Midbrain (tissue), 1 donor: ENCODE measurements at places on chromosomes 7 and 10.

GRCh38 chr7:101171442-101171837 is 6.1 kb upstream of the VGF start:
- no peak for DNase-seq

DNA sequence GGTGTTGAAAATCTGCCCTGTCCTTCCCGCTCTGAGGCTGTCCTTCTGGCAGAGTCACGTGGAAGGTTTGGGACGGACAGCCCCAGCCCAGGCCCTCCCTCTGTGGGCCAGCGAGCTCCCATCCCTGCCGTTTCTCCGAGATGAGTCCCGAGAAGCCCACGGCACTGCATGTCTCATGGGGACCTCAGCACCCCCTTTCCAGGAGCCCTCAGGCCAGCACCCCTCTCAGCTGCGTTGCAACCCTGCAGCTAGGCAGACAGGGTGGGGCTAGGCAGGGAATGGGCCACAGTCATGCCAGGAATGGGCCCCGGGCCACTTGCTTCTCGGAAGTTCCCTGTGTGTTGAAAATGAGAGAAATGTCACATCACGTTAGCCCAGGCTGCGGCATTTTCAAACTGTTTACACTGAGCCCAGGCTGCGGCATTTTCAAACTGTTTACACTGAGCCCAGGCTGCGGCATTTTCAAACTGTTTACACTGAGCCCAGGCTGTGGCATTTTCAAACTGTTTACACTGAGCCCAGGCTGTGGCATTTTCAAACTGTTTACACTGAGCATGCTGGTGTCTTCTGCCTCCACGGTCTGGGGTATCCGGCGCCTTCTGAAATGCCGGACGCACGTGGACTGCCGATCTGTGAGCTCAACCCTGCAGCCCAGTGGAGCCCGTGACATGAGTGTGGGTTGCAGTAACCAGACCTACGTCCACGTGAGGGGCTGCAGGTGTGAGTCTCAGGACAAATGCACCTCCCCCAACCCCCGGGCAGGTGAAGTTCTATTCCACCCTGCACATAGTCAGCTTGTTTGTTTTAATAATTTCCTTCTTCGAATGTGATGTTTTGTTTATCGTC is 42.6 kb downstream of the FAM20C start:
- DNase-seq, result no peak

DNA sequence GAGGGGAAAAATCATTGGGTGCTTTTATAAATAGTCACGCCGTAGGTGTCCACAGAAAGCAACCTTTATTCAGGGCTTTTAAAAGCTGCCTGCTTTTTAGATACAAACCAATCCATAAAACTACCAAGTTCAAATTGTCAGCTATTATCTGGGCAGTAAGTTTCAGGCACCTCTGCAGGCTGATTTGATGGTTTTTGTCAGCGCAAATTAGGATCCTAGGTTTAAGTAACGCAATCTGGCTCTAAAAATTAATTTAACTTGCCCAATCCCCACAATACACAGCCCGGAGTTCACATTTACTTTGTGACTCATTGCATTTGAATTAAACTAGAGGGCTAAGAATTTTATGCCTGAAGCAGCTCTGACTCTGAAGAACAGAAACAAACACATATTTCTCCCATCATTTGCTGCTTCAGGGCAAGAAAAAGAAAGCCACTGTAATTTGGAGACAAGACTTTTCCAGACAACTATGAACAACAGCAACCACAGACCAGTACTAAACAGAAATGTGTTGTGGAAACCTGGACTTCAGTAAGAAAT is 43.3 kb downstream of the NRP1 start:
- no peak for DNase-seq

DNA sequence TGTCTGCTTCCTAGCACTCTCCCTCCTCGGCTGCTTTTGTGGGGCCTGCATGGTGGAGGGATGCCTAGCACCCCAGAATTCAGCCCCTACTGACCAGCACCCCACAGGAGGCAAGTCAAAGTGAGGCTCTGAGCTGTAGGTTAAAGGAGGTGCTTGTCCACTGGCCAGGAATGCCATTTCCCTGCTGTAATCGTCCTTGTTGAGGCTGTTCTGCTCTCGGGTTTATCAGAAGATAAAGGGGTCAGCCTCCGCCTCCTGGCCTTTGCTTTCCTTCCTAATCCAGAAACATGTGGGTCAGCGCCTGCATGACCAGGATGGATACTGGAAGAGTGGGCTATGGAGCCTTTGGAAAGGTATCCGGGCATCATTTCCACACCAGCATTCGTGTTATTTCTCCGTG is 98.9 kb downstream of the MKI67 start:
- DNase-seq, result no peak

DNA sequence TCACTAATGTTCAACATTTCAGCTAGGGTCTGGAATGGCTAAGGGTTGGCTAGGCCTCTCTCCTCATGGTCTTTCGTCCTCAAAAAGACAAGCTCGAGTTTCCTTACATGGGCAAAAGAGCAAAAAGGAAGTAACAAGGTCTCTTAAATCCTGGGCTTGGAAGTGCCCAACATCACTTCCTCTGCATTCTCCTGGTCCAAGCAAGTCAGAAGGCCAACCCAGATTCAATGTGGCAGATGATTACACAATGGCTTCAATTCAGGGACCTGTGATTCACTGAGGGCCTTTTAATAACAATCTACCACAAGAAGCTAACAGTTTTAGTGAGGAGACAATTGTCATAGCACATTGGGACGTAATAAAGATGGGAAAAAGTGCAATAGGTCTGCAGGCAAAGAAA is 4.4 kb upstream of the NUP205 start:
- no peak for DNase-seq

DNA sequence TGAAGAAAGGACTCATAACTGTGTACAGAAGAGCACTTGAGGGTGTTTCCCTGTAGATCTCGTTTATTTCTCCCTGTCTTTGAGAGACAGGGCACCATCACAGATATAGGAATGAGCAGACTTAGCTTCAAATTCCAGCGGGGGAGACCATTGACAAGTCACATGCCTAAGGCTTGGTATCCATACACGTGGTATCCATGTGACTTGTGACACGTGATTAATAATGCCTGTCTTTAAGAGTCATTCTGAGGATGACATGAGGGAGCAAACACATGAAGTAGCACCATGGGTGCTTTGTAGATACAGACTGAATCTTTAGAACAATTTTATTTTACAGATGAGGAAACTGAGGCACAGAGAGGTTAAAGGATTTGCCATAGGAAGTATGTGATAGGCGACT is 292.3 kb downstream of the POU6F2 start:
- no peak for DNase-seq

DNA sequence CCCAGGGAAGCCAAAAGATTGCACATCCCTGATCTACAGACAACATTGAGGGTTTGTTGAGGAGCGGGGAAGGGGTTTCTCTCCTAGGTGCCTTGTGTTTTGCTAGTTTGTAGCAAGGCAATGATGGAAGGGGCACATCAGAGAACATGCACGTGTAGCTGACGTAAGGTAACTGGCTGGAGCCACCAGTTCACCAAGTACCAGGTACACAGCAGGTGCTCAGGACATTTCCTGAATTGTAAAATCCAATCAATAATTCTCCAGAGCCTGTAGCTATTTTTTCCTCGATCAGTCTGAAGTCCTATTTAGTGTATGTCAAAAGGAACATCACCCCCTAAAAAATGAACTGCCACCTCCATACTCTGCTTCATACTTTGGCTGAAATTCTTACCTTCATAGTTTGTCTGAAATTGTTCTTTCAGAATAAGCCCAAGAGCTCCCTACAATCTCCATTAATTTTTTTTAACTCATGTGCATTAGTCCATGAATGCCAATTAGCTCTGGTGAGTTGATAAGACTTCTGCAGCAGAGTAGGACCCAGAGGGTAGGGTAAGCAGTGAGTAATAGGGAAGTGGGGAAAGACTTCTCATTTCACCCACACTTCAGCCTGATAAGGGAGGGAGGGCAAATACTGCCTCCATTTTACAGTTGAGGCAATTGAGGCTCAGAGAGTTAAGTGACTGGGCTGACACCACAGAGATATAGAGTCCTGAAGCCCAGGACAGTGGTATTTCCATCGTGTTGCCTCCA is 36.0 kb upstream of the SLC26A3 start:
- DNase-seq, result no peak

GRCh38 chr7:23458044-23458443 is 12.2 kb downstream of the IGF2BP3 start:
- no peak for DNase-seq

GRCh38 chr7:120955577-120956149 is 5.1 kb downstream of the ING3 start:
- DNase-seq, result no peak

- no peak for DNase-seq
Observed at GRCh38 chr10:103278537-103278823, 1.5 kb downstream of the INA start.

DNA sequence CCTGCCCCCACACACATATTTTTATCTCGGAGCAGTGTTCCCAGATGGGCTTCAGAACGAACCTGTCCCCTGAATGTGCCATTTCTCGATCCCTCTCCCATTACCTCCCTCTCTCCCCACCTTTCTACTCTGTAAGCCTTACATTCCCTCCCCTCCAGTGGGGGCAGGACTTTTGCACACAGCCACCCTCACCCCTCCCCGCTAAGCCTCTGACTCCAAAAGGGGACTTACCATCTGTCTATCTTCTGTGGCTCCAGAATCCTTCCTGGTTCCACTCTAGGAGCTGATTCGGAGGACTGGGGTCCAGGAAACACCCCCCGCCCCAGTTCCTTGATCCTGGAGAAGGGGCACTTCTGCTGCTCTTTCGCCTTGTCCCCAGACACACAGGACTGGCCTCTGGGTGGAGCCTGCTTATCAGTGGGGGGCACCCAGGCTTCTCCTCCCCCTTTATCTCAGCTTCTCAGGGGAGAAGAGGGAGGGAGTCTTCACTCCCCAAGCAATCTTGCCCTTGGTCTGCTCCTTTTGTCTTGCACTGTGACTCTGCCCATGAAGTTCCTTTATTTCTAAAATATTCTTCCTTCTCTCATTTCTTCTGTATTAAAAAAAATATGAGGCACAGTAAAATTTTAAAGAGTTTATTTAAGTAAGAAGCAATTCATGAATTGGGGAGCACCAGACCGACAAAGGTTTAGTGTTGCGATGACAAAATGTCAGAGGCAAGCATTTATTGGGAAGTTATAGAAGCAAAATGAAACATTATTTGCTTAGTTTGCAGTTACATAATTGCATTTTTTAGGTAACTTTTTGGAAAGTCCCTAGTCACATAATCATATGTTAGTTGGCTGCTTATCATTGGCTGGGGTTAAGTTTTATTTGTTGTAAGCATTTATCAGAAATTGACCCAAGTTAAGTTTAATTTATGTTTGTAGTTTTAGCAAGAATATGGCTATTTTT is at the start of gene KEL:
Gene KEL, minus strand, starts transcription at position 391 of the 954 bp plus-strand sequence. Its CDS starts 157 bp downstream, at position 234.
- DNase-seq, result no peak

DNA sequence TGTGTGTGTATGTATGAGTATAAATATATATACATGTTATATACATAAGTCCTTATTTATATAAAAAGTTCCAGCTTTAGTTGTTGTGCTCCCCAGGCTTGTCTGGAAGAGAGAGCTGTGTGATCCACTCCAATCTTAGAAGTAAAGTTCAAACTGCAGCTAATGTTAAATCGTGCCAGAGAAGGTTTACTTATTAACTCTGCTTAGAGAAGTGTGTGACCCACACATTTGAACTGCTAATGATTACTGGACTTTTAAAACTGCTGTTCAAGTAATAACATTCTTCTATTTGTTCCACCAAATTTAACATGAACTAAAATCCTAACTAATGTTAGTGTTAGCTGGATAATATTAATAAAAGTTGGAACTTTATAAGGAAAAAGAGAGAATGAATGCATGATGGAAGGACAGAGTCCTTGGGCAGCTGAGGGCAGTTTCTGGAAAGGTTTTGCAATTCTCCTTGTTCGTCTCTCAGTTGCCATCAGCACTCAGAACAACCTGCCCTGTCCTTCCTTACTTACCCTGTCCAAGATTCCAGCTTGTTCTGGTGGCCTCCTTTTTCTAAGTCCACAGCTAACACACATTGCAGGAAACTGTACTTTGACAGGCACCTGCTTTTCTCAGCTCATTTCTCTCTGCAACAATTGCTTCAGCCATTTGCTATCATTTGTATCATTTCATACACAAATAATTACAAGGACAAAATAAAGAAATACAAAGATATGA is 162.6 kb downstream of the FAM107B start:
- no peak for DNase-seq

DNA sequence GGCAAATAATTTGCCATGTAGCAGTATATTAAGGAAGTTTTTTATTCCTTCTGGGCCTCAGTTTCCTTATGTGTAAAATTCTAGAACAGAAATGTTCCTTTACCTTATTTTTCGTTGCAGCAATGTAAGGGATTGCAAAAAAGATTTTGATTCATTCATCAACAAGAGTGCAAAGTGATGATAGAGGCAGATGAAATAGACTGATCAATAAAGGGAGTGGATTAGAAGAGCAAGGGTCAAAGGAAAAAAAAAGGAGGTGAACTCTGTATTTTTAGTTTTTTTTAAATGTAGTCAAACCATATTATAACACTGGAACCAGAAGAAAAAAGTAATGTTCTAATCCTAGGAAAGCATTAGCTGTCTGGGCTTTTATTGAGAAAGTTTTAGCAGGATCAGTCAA is 14.7 kb downstream of the TPST1 start:
- DNase-seq, result no peak

DNA sequence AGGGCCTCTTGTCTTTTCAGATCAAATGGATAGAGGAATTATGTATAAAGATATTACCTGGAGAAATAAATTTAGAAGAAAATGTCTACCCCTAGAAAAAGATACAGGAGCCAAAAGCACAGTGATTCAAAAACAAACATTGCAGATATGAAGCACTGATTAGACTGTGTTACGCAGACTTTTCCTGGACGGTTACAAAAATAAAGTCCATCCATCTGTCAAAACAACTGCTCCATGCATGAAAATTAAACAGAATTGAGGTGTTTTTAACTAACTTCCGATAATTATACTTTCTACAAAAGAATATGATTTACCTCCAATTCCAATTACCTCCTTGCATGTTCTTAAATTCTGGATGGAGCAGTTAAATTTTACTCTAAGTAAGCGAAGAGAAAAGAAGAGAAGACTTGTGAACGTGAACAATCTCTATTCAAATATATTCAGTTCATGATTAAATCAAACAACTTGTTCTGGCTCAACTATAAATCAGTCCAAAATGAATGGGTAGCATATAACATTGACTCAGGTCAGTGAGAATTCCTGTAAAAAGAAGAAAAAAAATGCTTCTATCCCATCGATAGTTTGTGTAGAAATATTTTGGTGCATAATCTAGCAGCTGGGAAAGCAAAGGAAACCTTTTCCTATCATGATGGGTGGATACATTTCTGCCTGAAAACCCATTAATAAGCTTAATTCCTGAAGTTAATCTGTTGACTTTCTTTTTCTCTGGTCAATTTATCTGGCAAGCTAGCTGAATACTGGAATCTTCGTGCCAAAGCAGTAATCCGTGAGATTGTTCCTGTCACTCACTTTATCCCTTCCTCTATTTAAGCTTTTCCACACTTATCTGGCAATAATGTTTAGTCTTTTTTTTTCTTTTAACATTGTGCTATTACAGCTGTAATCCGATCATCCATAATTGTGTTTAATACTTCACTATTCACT is 80.4 kb downstream of the SEMA3A start:
- no peak for DNase-seq

GRCh38 chr7:137446025-137446424 is 102.5 kb upstream of the PTN start:
- no peak for DNase-seq

- DNase-seq, result no peak
Observed at GRCh38 chr7:9488555-9488954, 1055.1 kb downstream of the NXPH1 start.
